ENCODE measurements at places on chromosomes 12 and 14. TPM values are rescaled to one million over a fixed set of nuclear protein-coding genes. Genes with fewer than 3 reads are reported as not detected.
A peak's percentile ranks its signal among the peaks of the same experiment; 100 is the strongest.

ZC2HC1C gene
- total RNA-seq: 10.5 TPM

ANO2 gene
- total RNA-seq: 13.0 TPM

HPD gene
- 1.3 TPM for total RNA-seq

CEBPE gene
- not detected for total RNA-seq

CREBL2 gene
- total RNA-seq: 14.9 TPM

CIT gene
- total RNA-seq: 0.96 TPM

SERPINA9 gene
- total RNA-seq: not detected

SLC38A4 gene
- total RNA-seq: 0.27 TPM

LPAR5 gene
- total RNA-seq: 7.0 TPM

CAND1 gene
- total RNA-seq: 32.9 TPM

LUM gene
- total RNA-seq: 115 TPM

E2F7 gene
- 0.27 TPM for total RNA-seq

TRMT61A gene
- 5.9 TPM for total RNA-seq

NR2C1 gene
- total RNA-seq: 40.1 TPM

DNA sequence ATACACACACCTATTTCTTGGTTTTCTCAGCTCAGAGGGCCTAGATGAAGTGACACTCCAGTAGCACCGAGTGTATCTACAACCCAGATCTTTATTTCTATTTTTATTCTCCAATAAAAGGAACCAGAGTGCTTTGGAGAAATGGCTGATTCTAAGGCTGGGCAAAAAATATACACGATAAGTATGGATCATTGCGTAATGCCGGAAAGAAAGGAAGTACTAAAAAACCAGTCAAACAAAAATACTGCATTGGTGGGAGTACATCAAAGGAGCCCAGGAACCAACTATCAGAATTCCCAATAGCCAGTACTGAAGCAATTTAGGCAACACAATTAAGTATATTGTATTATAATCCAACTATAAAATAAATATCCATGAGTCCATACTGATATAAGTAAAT, 400.9 kb upstream of the CCDC196 start:
- no peak for DNase-seq
- no peak overlapping the region for H3K27ac ChIP-seq
- no peaks in the 10 kb centered on the region for H3K36me3 ChIP-seq
- H3K4me3 ChIP-seq: no peak overlapping the region

GRCh38 chr12:53336181-53336681, at the start of gene SP7:
Gene SP7, minus strand, starts transcription at chr12:53336354. Its CDS starts 708 bp downstream, at chr12:53335646.
- H3K27ac ChIP-seq: no peak within 1 kb of the TSS
- no peaks in the 10 kb centered on the region for H3K36me3 ChIP-seq
- no peak within 1 kb of the TSS for H3K4me3 ChIP-seq
- H3K4me1 ChIP-seq: no peaks in the 10 kb centered on the region

- H3K27me3 ChIP-seq: no peaks in the 10 kb centered on the region
- peaks cover 20% of the 10 kb centered on the region for H3K4me1 ChIP-seq
- peaks cover 92% of the 10 kb centered on the region for H3K36me3 ChIP-seq
- DNase-seq: no peak
- H3K4me3 ChIP-seq: no peak overlapping the region
- no peak overlapping the region for H3K27ac ChIP-seq
These were observed 31.8 kb downstream of the APPL2 start for GRCh38 chr12:105204127-105204526.

GRCh38 chr14:52954346-52955214, 3.7 kb upstream of the FERMT2 start:
- no peaks in the 10 kb centered on the region for H3K27me3 ChIP-seq
- no peak overlapping the region for H3K27ac ChIP-seq
- no peak overlapping the region for H3K4me3 ChIP-seq

DNA sequence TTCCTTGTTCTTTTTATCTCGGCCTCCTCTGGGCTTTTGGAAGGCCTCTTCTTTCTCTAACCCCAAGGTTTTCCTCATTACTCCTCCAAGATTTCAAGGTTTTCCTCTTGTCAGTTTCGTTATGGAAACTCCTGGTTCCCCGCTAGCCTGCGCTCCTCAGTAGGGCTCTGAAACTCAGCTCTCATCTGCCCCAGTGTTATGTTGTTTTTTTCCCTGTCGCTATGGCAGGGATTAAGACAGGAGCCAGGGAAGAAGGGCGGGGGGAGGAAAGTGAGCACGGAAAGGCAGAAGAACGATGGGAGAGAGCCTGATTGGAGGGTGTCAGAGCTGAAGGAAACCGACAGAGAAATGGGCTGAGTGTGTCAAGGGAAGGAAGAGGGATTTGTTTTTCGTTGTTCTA, 26.5 kb upstream of the JDP2 start:
- H3K27me3 ChIP-seq: no peaks in the 10 kb centered on the region
- peak overlapping the region; percentile 24 for H3K4me3 ChIP-seq
- H3K36me3 ChIP-seq: no peaks in the 10 kb centered on the region
- peaks cover 29% of the 10 kb centered on the region for H3K4me1 ChIP-seq
- peak overlapping the region; percentile 80 for H3K27ac ChIP-seq
- peak; percentile 35 for DNase-seq

DNA sequence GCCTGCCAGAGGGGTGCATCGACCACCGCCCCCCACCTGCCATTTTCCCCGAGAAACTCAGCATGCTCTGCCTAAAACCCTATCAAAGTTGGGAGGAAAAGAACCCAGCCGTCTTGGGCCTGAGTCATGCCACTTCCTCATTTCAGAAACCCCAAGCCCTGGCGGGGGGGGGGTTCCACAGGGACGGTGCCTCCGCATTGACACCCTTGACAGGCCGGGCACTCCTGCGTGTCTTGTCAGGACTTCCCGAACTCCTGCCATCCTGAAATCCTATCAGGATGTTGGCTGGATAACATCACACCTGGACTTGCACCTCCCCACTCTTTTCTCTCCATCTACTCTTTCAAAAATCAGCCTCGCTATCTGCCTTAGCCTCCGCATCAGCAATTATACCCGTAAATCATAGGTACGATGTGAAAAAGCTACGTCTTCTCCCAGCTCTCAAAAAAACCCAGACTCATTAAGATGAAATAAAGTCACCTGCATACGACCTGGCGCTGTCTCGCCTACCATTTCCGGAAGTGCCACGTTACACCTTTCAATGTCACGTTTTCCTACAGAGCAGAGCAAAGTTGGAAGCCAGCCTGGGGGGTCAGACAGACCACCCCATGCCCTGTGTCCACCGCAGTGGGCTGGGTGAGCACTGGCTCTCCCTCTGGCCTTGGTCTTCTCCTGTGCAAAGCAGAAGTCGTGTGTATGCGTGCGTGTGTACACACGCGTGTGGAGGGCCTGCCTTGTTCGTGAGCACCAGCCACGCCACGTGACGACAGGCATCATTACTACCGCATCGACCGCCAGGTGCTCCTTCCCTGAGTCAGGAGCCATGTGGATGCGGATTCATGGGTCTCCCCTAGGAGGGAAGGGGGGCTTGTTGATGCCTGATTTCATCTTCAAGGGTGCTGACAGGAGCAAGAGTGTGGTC, 96.7 kb downstream of the RFLNA start:
- no peak overlapping the region for H3K4me3 ChIP-seq
- peaks cover 16% of the 10 kb centered on the region for H3K36me3 ChIP-seq
- H3K4me1 ChIP-seq: peaks cover 98% of the 10 kb centered on the region
- peak; percentile 69 for DNase-seq

DNA sequence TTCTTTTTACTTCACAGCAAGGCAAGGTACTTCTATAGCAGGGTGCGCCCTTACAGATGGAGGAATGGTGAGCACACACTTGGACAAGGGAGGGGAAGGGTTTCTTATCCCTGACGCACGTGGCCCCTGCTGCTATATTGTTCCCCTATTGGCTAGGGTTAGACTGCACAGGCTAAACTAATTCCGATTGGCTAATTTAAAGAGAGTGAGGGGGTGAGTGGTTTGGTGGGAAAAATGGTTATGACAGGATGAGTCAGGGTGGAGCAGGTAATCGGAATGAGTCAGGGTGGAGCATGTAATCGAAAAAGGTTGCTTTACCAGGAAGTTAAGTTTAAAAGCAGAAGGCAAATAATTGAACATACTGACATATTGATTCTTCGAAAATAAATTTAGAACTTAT, 23.7 kb upstream of the RAB21 start:
- H3K36me3 ChIP-seq: no peaks in the 10 kb centered on the region
- no peaks in the 10 kb centered on the region for H3K27me3 ChIP-seq
- H3K4me3 ChIP-seq: no peak overlapping the region
- no peaks in the 10 kb centered on the region for H3K4me1 ChIP-seq
- H3K27ac ChIP-seq: no peak overlapping the region

- peaks cover 45% of the 10 kb centered on the region for H3K36me3 ChIP-seq
- H3K4me3 ChIP-seq: no peak overlapping the region
- H3K27ac ChIP-seq: no peak overlapping the region
These were observed 45.4 kb upstream of the TESC start for GRCh38 chr12:117144599-117144998.

GRCh38 chr12:102169922-102170621, 27.6 kb downstream of the PMCH start:
- no peaks in the 10 kb centered on the region for H3K36me3 ChIP-seq
- peaks cover 7% of the 10 kb centered on the region for H3K4me1 ChIP-seq
- no peak for DNase-seq
- H3K4me3 ChIP-seq: no peak overlapping the region
- H3K27me3 ChIP-seq: no peaks in the 10 kb centered on the region
- H3K27ac ChIP-seq: no peak overlapping the region

GRCh38 chr12:68259318-68259940, 6.0 kb upstream of the IL22 start:
- H3K27ac ChIP-seq: no peak overlapping the region
- DNase-seq: no peak
- no peak overlapping the region for H3K4me3 ChIP-seq
- H3K4me1 ChIP-seq: no peaks in the 10 kb centered on the region
- H3K27me3 ChIP-seq: peaks cover 5% of the 10 kb centered on the region
- H3K36me3 ChIP-seq: no peaks in the 10 kb centered on the region

- DNase-seq: no peak
These were observed 15.7 kb downstream of the RERG start for GRCh38 chr12:15205341-15206010.

DNA sequence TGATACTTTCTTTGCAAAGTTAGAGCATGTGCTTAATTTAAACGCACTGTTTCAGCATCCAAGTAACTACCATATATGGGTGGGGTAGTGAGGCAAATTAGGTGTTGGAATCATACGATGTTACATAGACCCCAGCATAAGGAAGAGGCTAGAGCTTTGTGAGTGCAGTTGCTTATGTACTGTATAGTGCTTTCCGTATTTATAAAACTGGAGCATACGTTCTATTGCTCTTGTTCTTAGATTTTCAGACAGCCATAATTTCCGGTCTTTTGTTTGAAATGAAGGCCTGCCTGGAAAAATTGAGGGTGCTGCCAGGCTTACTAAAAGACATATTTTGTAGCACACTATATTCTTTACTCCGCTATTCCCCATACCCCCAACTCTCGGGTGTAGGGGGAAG, 335.7 kb downstream of the FOXG1 start:
- H3K27ac ChIP-seq: no peak overlapping the region
- no peaks in the 10 kb centered on the region for H3K4me1 ChIP-seq
- H3K4me3 ChIP-seq: no peak overlapping the region

Measured in left ventricle myocardium inferior (tissue), 1 donor.